ENCODE measurements at places on chromosomes 12 and 14. TPM values are rescaled to one million over a fixed set of nuclear protein-coding genes. Genes with fewer than 3 reads are reported as not detected.

TMTC1 gene
- total RNA-seq, result not detected

PTGER2 gene
- total RNA-seq, result 4.3 TPM

PLA2G1B gene
- not detected for total RNA-seq

ADAM21 gene
- total RNA-seq, result not detected

RIMKLB gene
- total RNA-seq, result 12.2 TPM

FAM181A gene
- not detected for total RNA-seq

KRT75 gene
- total RNA-seq, result not detected

DIO2 gene
- total RNA-seq, result not detected

KRT8 gene
- 0.57 TPM for total RNA-seq

RFLNA gene
- total RNA-seq, result not detected
